EH (cell line): ENCODE measurements at places on chromosomes 7 and 10.

DNA sequence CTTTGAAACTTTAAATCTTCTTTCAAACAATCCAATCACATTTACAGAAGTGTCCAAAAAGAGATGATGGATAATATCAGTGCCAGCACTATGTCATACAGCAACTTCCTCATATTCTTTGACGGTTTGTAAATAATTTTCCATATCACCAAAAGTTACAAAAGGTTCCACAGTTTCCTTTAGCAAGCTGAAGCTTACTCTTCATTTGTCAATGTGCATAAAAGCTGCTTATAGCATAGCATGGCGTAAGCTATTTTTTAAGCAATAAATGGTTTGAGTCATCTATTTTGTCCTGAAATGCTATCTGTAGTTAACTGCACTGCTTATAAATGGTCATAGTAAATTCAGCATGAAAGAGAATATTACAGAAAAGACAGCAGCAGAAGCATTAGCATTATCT lies 95.1 kb downstream of the ETV1 start:
- DNase-seq = no peak

- no peak for DNase-seq
These were observed 57.0 kb upstream of the DNAJB6 start for GRCh38 chr7:157279741-157280215.

GRCh38 chr10:27625452-27626211 lies 120.0 kb downstream of the MKX start:
- peak; percentile 41 for DNase-seq

- DNase-seq = no peak
These were observed 208.6 kb upstream of the KIAA1217 start for GRCh38 chr10:24000271-24000813.

DNA sequence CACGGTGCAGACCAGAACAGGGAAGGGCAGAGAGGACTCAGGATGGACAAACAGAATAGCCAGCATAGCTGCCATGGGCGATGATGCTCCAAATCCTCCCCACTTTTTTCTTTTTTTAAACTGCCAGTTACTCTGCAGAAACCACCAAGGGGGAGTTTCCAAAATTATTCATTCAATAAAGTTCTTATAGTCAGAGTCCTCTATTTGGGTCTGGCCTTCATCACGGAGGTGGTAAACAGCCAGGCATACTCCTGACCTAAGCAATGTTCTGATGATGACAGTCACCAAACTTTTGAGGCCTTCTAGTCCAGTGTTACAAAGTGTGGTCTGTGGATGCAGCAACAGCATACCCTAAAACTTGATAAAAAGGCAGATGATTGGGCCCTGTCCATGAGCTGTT lies 12.3 kb downstream of the RAPGEF5 start:
- DNase-seq = no peak

GRCh38 chr7:117145333-117145732 lies 177.5 kb downstream of the WNT2 start:
- DNase-seq = no peak

DNA sequence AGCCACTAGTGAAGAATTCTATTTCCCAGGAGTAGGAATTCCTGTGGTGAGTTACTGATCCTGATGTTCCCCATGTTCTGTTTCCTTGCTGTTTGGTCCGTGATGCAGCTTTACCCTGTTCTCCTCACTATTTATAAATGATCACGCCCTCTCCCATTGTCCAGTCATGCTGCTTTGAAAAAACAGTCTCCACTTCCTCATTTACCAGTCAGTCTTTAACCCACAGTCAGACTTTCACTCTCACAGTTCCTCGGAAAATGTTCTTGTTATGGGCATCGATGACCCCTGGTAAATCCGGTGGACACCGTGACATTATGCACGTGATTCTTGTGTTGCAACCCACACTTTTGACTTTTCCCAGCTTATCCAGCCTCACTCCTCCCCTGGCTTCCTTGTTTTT lies 14.4 kb downstream of the SCIN start:
- peak; percentile 13 for DNase-seq

DNA sequence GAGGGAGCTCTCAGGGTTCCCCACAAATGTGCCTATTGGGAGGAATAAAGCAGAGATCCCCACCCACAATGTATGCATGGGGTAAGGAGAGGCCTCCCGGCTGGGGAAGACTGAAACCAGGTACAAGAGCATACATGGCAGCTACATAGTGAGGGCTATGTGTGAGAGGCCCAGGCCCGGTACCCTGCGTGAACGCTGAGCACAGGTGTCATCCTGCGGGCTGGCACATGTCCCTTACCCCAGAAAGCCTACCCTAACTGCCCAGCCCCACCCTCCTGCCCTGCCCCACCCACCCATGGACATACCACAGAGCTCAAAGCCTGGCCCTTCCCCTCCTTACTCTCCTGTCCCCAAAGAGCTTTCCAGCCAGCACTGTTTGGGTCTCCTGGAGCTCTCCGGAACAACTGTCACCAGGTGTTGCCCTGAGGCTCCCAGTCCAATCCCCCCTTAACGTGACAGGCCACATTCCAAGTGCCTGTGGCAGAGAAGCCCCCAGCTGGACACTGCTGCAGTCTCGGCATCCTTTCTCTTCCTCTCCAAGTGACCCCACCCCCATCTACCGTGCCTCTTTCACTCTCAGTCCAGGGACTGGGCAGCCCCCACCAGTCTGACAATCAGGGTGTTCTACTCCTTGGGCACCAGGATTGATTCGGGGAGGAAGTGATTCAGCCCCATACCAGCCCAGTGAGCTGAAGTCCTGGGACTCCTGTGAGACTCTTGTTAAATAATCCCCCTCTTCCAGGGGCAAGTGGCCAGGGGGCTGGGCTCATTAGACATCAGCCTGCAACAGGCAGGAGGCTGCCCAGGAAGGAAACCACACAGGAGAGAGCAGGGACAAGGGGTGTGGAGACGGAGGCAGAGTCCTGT lies 19.6 kb downstream of the GRID1 start:
- no peak for DNase-seq

DNA sequence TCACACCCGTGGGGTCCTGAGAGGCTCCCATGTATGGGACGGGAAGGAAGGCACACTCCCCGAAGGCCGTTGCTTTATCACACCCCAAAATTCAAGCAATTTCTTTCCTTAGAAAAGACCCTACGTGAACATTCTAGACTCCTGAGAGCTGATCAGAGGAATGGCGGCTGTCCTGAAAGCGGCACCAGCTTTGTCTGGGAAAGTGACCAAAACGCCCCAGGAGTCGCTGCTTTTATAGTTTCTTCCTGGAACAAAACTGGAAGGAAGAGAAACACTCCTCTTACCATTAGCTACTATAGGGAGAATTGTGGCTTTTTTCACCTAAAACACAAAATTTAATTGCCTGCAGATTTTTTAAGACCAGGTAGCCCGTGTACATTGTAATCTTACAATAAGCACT lies 261.8 kb upstream of the RNF32 start:
- DNase-seq = no peak

DNA sequence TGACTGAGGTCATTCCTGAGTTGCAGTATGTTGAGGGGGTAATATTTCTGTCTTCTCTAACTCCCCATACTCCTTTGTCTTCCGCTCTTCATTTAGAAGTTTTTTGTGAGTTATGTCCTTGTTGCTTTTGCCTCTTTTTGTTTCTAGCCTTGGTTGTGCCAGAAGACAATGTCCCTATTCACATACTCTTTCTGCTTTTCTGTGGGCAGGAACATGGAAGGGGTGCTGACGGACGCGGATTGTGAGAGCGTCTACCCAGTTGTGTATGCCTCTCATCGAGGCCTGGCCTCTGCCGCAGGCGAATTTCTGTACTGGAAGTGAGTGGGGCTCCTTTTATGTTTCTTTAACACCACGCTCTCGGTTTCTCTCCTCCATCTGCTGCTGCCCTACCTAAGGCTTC lies 20.5 kb downstream of the STAG3 start:
- no peak for DNase-seq

DNA sequence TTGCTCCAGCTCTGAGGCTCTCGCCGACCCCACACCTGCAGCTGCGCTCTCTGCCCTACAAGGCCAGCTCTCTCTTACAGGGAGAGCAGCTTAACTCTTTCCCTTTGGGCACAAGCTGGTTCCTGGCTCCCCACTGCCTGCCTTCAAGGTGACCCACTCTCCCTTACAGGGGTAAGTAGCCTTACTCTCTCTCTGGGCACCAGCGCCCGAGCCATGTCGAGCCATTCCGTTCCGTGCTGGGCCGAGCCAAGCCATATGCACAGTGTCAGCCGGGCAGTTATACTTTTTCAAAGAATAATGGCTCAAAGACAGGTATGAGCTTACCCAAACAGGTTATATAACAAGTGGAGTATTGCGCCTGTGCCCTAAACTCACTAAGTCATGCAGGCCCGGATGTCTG lies 44.6 kb downstream of the VIM start:
- no peak for DNase-seq

- peak; percentile 72 for DNase-seq
These were observed at the start of gene FAS for GRCh38 chr10:88990384-88991160. TSS of gene FAS (plus strand) at chr10:88990798. CDS start at chr10:88990877, 79 bp downstream.

GRCh38 chr10:128880159-128880725 lies 586.8 kb upstream of the MGMT start:
- no peak for DNase-seq

DNA sequence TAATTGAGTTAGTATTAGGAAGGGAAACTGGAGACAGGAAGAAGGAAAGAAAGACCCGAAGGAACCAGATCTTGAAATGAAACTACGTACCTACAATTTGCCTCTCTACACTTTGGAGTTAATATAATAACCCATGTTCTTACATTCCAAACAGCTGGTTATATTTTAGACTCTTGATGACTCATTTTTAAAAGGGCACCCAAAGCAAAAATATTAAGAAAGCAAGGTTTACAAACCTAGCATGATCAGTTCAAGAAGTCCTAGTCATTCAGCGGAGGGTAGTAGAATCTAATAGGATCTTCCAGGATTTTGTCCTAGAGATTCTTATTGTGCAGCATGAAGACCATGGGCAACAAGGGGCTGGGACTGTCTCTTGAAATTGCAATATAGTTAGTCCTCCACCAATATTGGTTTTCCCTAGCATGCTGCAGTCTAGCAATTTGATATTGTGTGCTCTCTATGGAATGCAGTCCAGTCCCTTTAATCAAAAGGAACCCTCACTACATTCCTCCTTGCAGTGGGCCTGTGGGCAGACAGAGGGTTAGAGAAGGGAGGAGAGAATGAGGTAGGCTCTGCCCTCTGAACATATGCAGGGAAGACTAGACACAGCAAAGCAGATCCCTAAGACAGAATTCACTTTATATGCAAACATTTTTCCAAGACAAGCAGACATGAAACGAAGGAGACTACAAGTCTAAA lies 230.3 kb downstream of the INHBA start:
- DNase-seq = peak; percentile 60

GRCh38 chr7:77202481-77202976 lies 2.9 kb upstream of the FGL2 start:
- DNase-seq = no peak

- DNase-seq = no peak
These were observed 44.3 kb downstream of the MSRB2 start for GRCh38 chr10:23139677-23140076.
